ENCODE measurements at places on chromosomes 5 and 9. TPM values are rescaled to one million over a fixed set of nuclear protein-coding genes. Genes with fewer than 3 reads are reported as not detected.

The EDIL3 gene
- total RNA-seq, result 9.2 TPM

DNA sequence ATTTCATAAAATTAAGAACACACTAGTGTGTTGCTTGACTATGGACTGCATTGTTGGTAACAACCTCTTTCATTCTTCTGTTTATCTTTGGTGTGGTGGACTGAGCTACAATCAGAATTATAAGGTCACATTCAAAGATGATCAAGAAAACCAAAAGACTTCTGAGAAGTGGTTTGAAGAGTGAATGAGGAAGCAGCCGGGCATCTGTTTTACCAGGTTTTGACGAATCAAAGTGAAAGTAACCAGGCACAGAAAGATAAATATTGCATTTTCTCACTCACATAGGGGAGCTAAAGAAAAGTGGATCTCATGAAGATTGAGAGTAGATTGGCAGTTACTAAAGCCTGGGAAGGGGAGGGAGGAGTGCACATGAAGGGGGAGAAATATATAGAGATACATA lies 589.1 kb downstream of the ZNF608 start:
- H3K27ac ChIP-seq, result peak overlapping the region; percentile 25
- H3K36me3 ChIP-seq, result no peaks in the 10 kb centered on the region
- no peaks in the 10 kb centered on the region for H3K27me3 ChIP-seq

The LEAP2 gene
- total RNA-seq, result 0.33 TPM

DNA sequence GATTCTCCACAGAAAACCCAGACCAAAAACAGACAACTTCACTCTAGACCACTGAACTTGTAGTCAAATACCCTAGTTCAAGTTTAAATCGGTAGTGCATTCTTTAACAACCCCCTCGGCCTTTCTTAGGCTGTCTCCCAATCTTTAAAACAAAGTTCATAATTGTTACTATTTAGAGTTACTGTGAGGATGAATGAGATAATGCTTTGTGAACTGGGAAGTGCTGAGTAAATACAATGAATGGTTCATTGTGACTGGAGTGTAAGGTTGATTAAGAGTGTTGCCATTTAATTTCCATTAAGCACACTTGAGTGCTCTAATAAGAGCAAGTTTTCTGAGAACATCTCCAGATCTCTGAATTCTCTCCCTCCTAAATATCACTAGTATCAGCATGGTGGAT lies 228.8 kb upstream of the PIK3R1 start:
- no peak overlapping the region for H3K4me3 ChIP-seq
- DNase-seq, result no peak
- H3K27ac ChIP-seq, result no peak overlapping the region

DNA sequence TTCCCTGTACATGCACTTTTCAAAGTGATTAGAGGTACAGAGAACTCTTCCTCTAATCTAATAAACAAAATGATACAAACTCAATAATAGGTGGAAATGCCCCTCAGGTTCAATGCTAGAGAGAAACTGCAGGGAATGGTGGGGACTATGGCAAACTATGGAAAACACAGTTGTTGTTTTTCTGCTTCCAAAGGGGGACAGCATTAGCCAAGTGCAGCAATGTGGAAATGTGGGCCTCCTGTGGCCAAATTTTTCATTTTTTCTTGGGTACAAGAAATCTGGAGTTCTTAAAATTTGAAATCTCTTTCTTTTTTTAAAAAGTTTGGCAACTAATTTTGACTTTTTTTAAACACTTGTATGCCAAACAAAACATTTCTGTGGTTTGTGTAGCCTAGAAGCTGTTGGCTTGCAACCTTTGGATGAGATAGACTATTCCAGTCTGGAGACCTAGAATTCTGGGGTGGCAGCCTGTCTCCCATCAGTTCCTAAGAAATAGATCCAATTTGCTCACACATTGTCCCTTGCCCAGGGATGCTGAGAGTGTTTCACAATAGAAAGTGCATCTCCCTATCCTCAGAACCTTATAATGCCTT lies 218.6 kb downstream of the PAPPA start:
- DNase-seq, result no peak
- no peaks in the 10 kb centered on the region for H3K27me3 ChIP-seq
- peaks cover 2% of the 10 kb centered on the region for H3K4me1 ChIP-seq
- no peaks in the 10 kb centered on the region for H3K36me3 ChIP-seq
- H3K27ac ChIP-seq, result no peak overlapping the region
- H3K4me3 ChIP-seq, result no peak overlapping the region

GRCh38 chr5:50724-51499 lies 41.1 kb upstream of the PLEKHG4B start:
- no peak overlapping the region for H3K27ac ChIP-seq
- no peaks in the 10 kb centered on the region for H3K4me1 ChIP-seq
- DNase-seq, result no peak
- no peaks in the 10 kb centered on the region for H3K36me3 ChIP-seq
